Astrocyte (in vitro differentiated cells and primary cell): ENCODE measurements at places on chromosomes 7 and 10.

GRCh38 chr10:88989824-88990383, 694 bp upstream of the FAS start:
- peak; percentile 71 for DNase-seq

GRCh38 chr10:77240041-77240652, 397.5 kb downstream of the KCNMA1 start:
- DNase-seq = no peak

DNA sequence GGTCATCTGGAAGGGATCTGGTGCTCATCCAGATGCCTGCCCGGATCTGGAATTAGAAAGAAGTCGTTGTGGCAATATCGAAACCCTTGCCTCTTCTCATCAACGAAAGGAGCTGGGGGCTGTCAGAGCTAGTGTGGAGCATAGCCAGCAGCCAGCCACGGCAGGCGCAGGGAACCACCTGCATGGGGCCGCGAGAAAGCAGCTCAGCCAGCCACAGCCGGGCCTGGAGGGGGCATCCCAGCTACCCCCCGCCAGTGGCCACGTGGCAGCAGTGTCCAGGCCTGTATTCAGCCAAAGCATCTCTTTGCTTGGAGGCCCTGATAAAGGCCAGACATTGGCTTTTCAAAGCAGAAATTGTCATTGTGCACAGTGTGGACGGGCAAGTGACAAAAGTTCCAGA, 19.1 kb downstream of the GPR26 start:
- DNase-seq = no peak

DNA sequence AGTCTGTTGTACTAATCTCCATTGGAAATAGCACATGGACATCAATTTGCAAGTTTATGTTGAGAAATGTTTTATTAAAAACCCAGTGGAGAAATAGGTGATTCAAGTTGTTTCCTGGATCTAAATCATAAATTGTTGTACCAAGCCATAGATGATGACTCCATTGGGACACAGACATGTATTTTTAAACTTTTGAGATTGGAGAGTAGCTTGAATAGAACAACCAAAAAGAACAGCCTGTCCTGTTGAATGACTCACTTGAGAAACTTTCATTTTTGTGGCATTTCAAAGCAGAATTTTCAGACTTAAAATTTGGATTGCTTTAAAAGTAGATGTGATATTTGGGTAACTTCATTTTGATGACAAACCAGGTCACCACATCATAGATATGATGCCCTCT, 197.5 kb downstream of the GPAM start:
- DNase-seq = no peak

- no peak for DNase-seq
These were observed 220.3 kb upstream of the STK17A start for GRCh38 chr7:43362652-43363034.

- no peak for DNase-seq
These were observed 98.9 kb upstream of the ARHGAP21 start for GRCh38 chr10:24822590-24822989.

GRCh38 chr7:110336423-110336822, 754.5 kb upstream of the LRRN3 start:
- DNase-seq = no peak

DNA sequence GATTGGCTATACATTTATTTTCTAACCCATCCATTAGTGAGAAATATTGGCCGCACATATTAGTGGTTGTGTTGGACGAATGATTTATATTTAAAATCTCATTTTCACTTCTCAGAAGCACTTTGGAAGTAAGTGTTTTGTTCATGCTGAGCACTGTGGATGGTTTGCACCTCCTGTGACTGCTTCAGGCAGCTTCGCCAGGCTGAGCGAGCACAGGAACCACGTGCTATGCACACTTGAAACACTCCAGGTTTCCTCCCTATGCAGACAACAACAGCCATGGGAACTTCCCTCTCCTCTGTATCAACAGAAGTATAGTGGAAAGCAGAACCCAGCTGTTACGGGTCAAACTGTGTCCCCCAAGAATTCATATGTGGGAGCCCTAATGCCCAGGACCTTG, 67.3 kb upstream of the WDR11 start:
- DNase-seq = no peak

- DNase-seq = no peak
These were observed 29.3 kb upstream of the PDCD4 start for GRCh38 chr10:110842326-110842904.

GRCh38 chr7:107386548-107387102, 83.2 kb upstream of the GPR22 start:
- no peak for DNase-seq

GRCh38 chr10:2791774-2792443, 275.4 kb upstream of the PFKP start:
- no peak for DNase-seq

DNA sequence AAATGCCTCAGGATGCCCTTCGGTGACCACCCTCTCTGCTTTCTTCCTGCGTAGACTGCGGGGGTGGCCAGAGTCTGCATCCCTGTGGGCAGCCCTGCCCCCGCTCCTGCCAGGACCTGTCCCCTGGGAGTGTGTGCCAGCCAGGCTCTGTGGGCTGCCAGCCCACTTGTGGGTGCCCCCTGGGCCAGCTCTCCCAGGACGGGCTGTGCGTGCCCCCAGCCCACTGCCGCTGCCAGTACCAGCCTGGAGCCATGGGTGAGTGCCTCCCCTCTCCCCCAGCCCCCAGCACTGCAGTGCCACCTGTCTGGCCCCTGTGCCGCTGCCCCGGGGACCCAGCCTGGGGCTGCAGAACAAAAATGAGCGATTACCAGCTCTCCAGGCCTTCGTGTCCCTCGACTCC, 23.1 kb upstream of the ZNF862 start:
- DNase-seq = no peak

GRCh38 chr10:12589291-12589690, 239.9 kb downstream of the CAMK1D start:
- no peak for DNase-seq

DNA sequence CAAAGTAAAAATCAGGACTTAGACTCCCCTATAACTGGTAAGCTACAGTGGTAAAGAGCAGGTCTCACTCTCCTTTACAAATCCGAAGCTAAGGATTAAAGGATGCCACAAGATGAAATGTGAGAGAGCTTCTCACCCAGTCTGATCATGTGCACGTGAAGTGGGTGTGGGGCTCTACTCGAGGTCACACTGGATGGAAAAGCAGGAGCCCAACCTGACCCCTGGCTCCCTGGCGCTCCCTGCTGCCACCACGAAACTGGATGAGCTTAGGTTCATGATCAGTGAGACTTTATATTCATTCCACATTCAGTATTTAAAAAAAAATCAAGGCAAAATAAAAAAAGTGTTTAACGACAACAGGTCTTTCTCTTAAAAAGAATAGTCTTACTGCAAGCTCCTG, 21.7 kb upstream of the FOXI2 start:
- no peak for DNase-seq

GRCh38 chr7:78062214-78062613, 263.6 kb downstream of the PHTF2 start:
- no peak for DNase-seq

DNA sequence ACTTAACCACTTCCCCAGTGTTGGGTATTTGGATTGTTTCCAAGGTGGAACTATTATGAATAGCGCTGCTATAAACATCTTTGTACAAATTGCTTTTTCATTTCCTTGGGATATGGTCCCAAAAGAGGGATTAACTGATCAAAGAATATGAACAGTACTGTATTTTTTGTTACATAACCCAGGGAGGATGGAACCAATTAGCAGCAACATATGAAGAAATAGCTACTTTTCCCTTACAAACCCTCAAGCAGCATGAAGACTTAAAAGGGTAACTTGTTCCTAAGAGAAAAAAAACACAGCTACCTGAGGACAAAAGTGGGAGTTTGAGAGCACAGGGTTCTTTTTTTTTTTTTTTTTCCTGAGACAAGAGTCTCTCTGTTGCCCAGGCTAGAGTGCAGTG, 13.1 kb upstream of the TLX1 start:
- DNase-seq = no peak
